ENCODE measurements at places on chromosomes 1 and 21.

DNA sequence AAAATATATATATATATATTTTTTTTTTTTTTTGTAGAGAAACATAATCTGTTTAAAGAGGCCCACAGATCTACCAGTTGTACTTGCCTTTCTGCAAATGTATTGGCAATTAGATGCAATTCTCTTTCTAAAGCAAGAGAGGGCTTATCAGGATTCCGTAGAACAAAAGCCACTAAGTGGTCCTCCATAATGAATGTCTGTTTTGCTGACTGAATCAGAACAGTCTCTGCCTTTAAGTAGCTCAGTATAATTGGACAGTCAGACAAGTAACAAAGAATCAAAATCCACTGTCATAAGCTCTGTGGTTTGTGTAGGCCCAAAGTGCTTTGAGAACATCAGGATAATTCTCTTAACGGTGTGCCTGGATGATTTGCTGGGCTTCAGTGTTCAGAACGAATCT lies 17.3 kb downstream of the SARS1 start:
- DNase-seq, result no peak
- no peaks in the 10 kb centered on the region for H3K27me3 ChIP-seq
- H3K27ac ChIP-seq, result no peak overlapping the region
- peaks cover 8% of the 10 kb centered on the region for H3K4me1 ChIP-seq
- no peak overlapping the region for H3K4me3 ChIP-seq

- H3K4me3 ChIP-seq, result no peak overlapping the region
- H3K27me3 ChIP-seq, result no peaks in the 10 kb centered on the region
- H3K27ac ChIP-seq, result no peak overlapping the region
- H3K4me1 ChIP-seq, result peaks cover 2% of the 10 kb centered on the region
These were observed 109.5 kb upstream of the ZNF648 start for GRCh38 chr1:182170891-182171461.

GRCh38 chr1:190244406-190244805 lies 233.3 kb downstream of the BRINP3 start:
- no peak for DNase-seq
- no peaks in the 10 kb centered on the region for H3K27me3 ChIP-seq
- H3K4me3 ChIP-seq, result no peak overlapping the region

DNA sequence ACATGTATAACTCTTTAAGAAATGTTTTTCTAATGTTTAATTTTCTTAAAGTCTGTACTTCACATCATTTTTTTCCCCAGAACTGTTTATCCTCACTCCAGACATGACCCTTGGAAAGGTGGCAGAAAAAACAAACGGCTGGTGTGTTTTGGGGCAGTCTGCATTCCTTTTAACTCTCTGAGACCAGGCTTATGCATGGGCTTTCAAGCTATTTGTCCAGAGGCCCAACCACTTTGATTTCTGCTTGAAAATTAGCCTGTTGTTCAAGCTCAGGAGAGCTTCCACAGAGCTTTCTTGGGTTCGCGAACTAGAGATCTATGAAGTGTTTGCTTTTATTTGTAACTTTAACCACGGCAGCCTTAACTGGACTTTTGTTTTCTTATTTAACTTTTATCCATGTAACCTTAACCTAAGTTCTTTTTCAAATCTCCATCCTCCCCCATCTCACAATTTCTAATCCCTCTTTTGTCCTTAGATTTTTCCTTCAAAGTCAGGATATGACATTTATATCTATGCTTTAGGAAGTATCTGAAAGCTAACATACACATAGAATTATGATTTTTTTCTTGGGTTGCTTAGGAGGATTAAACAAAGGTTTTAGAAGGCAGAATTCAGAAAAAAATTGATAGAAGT lies 111.8 kb downstream of the FGGY start:
- no peak for DNase-seq
- H3K36me3 ChIP-seq, result no peaks in the 10 kb centered on the region
- no peaks in the 10 kb centered on the region for H3K4me1 ChIP-seq
- H3K4me3 ChIP-seq, result no peak overlapping the region
- no peak overlapping the region for H3K27ac ChIP-seq

DNA sequence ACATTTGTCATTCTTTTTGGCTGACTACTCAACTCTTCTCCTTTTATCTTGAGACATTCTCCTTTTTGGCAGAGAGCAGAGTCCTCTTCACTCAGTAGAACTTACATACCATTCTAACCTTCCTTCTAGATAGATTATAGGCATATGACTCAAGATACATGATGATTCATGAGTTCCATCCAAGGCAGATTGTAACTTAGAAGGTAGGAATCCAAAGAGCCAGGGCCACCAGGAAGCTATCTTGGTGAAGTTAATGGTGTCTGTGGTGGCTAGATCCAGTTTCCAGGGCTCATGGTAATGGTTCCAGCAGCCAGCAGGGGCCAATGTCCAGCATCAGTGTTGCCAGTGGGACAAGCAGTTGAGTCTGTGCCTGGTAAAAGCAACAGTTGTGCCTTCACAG lies 76.1 kb upstream of the KIAA0040 start:
- no peaks in the 10 kb centered on the region for H3K4me1 ChIP-seq
- no peak overlapping the region for H3K27ac ChIP-seq
- peaks cover 3% of the 10 kb centered on the region for H3K36me3 ChIP-seq
- H3K27me3 ChIP-seq, result no peaks in the 10 kb centered on the region
